ENCODE measurements at places on chromosomes 12 and 14.
A peak's percentile ranks its signal among the peaks of the same experiment; 100 is the strongest.

GRCh38 chr12:106655577-106655976 is 72.8 kb downstream of the RFX4 start:
- DNase-seq = no peak

GRCh38 chr14:75879031-75879430 is 102.8 kb downstream of the TGFB3 start:
- peak; percentile 46 for DNase-seq

DNA sequence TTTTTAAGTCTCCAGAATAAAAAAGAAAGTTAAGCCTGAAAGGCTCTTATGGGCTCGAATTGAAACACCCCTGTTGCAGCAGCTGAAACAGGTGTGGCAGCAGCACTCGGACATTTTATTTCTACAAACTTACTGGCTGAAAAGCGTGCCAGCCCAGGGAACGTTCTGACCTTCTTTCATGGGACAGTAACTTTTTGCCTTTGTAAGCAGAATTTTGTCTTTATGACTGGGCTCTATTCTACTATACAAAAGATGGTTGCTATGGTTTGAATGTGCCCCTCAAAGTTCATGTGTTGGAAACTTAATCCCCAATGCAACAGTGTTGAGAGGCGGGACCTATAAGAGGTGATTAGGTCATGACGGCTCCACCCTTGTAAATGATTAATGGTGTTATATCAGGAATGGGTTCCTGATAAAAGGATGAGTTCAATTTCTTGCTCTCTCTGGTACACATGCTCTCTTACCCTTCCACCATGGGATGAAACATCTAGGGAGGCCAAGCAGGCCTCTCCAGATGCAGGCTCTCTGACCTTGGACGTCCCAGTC is 52.7 kb downstream of the PELI2 start:
- no peak for DNase-seq

DNA sequence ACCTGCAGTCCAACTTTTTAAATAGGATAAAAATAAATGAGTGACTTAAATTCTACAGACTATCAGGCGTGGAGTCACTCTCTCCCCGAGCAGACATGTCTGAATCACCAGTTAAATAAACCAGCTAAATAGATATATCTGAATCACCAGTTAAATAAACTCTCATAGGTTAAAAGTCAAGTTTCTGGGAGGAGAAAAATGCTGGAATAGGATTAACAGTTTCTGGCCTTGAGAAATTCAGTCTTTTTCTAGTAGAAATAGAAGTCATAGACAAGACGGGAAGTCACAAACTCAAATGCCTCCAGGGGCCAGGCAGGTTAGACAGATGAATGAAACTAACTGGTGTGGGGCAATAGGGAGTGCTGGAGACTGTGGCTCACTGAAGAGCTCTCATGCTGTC is 258.6 kb upstream of the TMEM132C start:
- DNase-seq = no peak

DNA sequence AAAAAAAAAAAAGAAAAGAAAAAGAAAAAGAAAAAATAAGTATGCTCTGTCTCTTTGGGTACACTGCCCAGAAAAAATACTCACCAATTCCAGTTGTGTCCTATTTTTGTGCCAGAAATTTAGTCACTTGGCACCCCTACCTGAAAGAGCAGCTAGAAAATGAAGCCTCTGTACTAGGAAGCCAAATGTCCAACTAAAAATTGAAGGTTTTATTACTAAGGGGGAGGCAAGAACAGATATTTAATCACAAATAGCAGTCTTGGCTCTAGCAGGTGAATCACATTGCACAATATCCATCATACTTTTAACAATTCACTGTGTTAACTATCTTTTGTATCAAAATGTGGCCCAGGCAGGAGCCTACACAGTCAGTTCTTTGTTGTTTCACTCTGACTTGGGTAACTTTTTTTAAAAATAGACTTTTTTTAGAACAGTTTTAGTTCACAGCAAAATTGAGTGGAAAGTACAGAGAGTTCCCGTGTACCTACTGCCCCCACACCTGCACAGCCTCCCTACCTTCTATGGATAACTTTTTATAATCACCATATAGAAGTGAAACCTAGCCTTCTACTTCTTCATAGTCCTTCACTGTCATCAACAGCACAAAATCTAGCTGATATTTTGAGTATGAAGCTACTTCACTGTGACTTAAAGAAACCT is 87.1 kb upstream of the ATF7IP start:
- no peak for DNase-seq

- no peak for DNase-seq
Measured at GRCh38 chr12:64757771-64758170, 1.4 kb downstream of the GNS start.

DNA sequence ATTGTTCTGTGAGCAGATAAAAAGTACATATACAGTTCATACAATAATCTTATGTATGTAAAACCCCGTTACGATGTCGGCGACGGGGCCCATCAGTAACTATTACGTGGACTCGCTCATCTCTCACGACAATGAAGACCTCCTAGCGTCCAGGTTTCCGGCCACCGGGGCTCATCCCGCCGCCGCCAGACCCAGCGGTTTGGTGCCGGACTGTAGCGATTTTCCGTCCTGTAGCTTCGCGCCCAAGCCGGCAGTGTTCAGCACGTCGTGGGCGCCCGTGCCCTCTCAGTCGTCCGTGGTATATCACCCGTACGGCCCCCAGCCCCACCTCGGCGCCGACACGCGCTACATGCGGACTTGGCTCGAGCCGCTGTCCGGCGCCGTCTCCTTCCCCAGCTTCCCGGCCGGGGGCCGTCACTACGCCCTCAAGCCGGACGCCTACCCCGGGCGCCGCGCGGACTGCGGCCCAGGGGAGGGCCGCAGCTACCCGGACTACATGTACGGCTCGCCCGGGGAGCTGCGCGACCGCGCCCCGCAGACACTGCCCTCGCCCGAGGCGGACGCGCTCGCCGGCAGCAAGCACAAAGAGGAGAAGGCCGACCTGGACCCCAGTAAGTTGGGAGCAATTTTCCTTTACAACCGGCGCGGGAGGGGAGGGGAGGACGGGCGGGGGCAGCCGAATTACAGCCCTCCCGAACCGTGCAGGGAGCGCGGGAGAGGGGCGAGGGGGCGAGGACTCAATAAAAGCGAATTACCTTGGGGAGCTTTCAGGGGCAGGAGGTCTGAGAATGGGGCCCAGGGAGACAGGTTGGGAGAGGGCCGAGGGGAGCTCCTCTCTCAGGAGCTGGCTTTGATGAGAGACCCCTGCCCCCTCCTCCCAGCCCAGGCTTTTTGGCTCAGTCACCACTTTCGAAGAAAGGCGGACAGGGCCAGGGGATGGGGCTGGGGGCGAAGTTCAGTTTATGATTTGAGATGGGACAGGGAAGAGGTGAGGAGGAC is at the start of gene HOXC9:
HOXC9 (plus strand) TSS at position 46 of the 999 bp plus-strand sequence; CDS start at position 74, 28 bp downstream.
- no peak for DNase-seq

- no peak for DNase-seq
Measured at GRCh38 chr12:107748472-107748871, 12.5 kb downstream of the PRDM4 start.

DNA sequence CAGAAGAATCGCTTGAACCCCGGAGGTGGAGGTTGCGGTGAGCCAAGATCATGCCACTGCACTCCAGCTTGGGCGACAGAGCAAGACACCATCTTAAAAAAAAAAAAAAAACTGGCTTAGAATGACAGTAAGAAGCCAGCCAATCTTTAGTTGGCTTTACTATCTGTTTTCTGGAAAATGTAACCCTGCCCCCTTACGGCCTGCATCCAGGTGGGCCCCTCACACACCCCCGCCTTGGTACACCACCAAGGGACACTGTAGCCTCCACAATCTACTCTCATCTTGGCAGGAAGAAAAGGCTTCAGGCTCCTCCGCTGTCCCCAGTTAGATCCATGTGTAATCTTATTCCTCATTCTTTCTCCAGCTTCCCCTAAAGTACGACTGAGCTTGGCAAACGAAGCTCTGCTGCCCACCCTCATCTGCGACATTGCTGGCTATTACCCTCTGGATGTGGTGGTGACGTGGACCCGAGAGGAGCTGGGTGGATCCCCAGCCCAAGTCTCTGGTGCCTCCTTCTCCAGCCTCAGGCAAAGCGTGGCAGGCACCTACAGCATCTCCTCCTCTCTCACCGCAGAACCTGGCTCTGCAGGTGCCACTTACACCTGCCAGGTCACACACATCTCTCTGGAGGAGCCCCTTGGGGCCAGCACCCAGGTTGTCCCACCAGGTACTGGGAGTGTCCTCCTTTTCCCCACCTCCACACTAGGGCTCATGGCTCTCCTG is 6.6 kb downstream of the TAPBPL start:
- no peak for DNase-seq

- no peak for DNase-seq
Measured at GRCh38 chr14:76640923-76641395, 120.3 kb upstream of the VASH1 start.

- no peak for DNase-seq
Measured at GRCh38 chr14:35600253-35600652, 66.3 kb downstream of the INSM2 start.

GRCh38 chr12:48934312-48934706 is 9.0 kb upstream of the FKBP11 start:
- DNase-seq = peak; percentile 38

DNA sequence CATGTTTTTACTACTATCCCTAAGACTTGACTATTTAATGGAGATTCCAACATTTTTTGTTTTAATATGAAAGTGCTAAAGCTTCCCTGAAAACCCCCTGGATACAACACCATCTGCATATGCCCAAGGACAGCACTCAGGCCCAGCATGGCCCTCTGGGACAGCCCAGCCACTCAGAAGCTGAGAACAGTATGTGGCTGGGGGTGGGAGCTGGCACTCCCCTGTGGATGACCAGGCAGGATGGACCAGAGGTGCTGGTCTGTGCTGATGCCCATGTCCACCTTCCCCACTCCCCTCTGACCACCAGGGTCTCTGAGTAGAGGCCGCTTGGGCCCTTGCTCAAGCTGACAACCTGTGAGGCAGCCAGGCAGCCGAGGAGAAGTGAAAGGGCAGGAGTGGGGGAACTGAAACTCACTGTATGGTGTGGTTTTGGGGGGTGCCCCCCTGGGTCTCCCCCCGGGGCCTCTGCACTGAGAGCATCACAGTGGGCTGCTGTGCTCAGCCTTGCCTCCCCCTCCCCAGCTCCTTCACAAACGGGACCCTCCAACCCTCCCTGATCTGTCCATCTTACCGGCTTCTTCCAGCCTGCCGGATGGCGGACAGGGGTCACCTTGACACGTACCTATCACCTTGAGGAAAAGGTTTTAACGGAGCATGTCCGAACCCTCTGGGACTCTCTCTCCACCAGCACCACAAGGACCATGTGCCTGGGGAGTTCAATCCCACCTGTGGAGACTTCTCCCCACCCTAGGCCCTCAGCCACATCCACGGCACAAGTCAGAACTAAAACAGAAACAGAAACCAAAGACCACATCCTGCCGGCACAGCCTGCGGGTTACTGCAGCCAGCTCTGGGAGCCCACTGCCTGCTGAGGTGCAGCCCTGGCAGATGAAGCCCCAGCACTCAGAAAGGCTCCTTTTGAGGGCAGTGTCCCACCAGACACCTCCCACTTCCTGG is at the start of gene TMEM229B:
TMEM229B (minus strand) TSS at position 785 of the 957 bp plus-strand sequence. CDS start 14,798 bp downstream, outside the sequence.
- DNase-seq = peak; percentile 65

- DNase-seq = no peak
Measured at GRCh38 chr12:61385771-61386170, 874.4 kb upstream of the USP15 start.

GRCh38 chr12:57416039-57416996 is 14.5 kb downstream of the R3HDM2 start:
- no peak for DNase-seq

- DNase-seq = no peak
Measured at GRCh38 chr14:95452893-95453712, 63.3 kb downstream of the SYNE3 start.

- DNase-seq = no peak
Measured at GRCh38 chr14:100989924-100990323, 86.4 kb upstream of the RTL1 start.

DNA sequence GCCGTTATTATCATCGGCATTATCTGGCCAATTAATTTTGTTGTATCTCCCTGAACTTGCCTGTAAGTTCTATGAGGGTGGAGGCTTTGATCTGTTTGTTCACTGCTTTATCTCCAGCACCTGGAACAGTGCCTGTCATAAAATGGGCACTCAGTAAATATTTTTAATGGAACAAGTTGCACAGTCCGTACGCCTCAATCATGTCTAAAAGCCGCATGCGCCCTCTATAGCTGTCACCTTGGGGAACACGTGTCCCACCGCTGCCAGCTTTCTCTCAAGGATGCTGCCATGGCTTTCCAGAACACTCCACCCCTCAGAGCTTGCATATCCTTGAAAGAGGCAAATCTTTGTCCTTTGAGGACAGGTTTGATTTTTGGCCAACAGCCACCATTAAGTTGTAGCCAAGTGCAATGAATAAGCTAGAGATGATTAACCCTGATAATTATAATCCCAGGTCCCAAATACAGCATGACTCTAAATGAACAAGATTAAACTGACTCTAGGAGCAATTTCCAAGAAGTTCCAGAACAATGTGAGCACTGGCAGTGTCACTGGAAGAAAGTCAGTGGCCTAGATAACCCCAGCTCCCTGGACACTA is 55.1 kb downstream of the ERH start:
- DNase-seq = no peak

DNA sequence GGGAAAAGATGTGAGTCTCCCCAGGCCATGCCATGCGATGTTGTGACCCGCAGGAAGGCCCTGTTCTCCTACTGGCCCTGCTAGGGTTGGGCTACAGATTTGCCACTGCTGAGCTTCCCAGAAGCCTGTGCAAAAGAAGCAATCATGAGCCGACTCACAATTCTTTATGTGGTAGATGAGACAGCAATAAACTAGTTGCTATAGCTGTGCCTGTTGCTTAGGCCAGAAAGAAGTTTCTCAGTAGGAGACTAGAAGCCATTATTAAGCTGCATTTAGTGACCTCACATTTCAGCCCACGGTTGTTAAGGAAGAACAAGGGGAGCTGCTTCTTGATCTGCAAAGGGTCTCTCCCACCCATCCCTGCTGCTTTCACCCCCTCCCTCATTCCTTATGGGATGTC is 239.4 kb upstream of the CRY1 start:
- no peak for DNase-seq
